ENCODE measurements at places on chromosomes 16 and 17.
A peak's percentile ranks its signal among the peaks of the same experiment; 100 is the strongest.

- no peak for DNase-seq
Observed at GRCh38 chr17:5110816-5111215, 862 bp downstream of the ZNF232 start.

DNA sequence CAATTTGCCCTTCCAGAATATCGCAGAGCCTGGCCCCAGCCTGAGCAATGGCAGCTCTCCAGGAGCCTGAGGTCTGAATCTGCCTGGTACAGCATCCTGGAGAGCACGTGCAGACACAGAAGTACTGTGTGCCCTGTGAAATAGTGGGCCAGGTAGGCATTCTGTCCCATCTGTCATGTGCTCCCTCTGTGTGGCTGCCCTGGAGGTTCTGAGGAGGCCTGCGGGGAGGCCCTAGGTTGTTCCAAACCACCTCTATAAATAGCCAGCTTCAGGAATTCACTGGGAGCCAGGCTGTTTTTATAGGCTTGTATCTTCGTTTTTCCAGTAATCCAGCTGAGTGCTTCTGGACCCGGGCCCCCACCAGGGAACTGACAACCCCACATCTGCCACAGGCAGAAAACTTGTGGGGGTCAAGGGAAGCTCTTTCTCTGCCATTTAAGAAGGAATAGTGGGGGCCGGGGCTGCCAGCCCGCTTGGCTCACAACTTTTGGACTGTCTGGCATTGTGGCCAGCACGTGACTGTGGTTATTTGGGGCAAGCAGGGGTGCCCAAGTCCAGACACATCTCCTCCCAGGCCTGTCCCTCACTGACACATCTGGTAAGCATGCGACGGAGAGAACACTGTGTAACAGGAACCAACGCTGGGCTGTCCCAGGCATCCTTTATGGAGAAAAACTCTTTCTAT is 356.3 kb upstream of the TNRC6C start:
- peak; percentile 13 for DNase-seq

DNA sequence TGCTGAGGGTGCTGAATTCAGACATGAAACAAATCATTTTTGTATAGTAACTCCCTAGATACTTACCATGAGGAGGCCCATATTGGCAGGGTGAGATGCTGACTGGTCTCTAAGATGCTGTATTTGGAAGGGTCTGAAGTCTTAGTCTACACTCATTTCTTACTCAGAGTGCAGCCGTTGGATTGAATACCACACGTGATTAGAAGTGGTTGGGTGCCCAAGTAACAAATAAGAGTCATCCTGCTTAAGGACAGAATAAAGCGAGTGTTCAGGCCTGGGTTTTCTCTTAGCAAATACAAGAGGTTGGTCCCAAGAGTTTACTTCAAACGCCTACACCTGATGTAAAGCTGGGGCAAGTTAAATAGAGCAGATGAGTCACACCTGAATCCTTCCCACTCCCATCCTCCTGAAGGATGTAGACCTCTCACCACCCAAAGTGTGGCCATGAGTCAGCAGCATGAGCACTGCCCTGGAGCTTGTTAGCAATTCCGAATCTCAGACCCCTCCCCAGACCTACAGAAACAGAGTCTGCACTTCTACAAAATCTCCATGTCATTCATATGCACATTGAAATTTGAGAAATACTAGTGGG is 284.6 kb upstream of the CDH5 start:
- DNase-seq = no peak

GRCh38 chr16:65117811-65118448 is 3.9 kb downstream of the CDH11 start:
- peak; percentile 88 for DNase-seq

DNA sequence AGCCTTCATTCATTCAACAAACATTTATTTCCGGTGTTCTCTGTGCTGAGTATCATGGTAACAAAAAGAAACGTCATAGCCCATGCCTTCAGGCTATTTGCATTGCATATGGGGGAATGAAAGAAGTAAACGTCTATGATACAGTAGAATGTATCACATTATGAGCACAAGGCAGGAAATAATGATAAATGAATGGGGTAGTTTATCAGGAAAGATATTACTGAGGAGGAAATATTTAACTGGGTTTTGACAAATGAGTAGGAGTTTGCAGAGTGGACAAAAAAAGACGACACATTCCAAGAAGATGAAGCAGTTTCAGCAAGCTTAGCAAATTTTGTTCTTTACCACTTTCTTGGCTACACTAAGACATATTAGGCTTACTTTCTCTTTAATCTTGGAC is 1.3 kb upstream of the KRTAP4-7 start:
- DNase-seq = no peak

DNA sequence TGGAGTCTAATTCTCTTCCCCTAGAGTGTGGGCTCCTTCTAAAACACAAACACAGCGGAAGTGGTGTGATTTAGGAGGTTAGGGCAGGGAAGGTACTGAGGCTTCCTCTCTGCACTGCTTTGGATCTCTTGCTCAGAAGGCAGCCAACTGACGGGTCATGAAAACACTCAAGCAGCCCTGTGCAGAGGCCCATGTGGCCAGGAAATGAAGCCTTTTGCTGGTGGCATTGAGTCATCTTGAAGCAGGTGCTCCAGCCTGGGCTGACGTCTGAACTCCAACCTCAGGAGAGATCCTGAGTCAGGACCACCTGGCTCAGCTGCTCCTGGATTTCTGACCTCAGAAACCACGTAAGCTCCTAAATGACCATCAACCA is 72.9 kb downstream of the MRM1 start:
- DNase-seq = no peak

GRCh38 chr17:45775148-45775547 is 9.0 kb upstream of the CRHR1 start:
- no peak for DNase-seq

DNA sequence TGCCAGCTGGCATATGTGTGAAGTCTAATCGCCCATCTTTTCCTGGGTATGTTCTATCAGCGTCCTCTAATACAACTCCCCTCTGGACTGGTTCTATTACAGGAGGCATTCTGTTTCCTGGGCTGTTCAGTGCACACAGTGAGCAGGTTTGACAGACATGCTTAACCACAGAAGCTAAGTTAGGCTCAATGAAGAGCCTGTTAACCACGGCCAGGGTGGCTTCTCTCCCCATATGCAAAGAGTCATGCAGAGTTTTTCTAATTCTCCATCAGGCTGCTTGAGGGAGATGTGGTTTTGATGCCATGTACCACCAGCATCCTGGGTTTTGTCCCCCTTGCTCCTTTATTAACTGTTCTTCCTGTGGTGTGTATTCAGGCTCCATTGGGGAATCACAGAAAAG is 57.2 kb upstream of the ALOX12 start:
- DNase-seq = no peak

GRCh38 chr16:81466356-81466980 is 21.9 kb downstream of the CMIP start:
- no peak for DNase-seq

GRCh38 chr17:61349350-61349749 is 50.3 kb upstream of the TBX2 start:
- no peak for DNase-seq

- no peak for DNase-seq
Observed at GRCh38 chr17:5707482-5707881, 123.2 kb upstream of the NLRP1 start.

GRCh38 chr16:68480084-68480995 is 32.0 kb upstream of the SMPD3 start:
- DNase-seq = no peak
